ENCODE measurements at places on chromosomes 4 and X. TPM values are rescaled to one million over a fixed set of nuclear protein-coding genes. Genes with fewer than 3 reads are reported as not detected.

The COL25A1 gene
- total RNA-seq: not detected

The TRIM60 gene
- not detected for total RNA-seq

The MAGED4 gene
- total RNA-seq: not detected

The TMEM47 gene
- total RNA-seq: not detected

The OTUD6A gene
- total RNA-seq: not detected

The ANKRD17 gene
- total RNA-seq: 57.5 TPM
